Stimulated activated CD4-positive, alpha-beta T cell treated with anti-CD3 and anti-CD28 coated beads, Interleukin-1b, Interleukin-23, amount 100 ng/mL, for 1 hour (primary cell): ENCODE measurements at places on chromosomes 5 and 9.

DNA sequence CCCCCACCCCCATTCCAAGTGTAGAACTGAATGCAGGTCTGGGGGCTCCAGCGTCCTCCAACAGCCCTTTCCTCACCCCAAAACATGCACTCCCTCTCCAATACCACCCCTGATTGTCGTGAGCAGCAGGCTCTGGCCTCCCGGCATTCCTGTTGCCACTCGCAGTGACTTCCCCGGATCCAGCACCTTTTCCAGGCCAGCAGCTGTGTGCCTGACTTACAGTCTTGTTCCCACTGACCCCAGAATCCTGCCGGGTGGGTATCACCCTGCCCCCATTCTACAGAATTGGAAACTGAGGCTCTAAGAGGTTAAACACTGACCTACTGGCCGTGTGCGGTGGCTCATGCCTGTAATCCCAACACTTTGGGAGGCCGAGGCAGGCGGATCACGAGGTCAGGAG lies 127.2 kb downstream of the OLFM1 start:
- no peak for DNase-seq

GRCh38 chr9:33230756-33231622 lies 9.0 kb upstream of the SPINK4 start:
- DNase-seq = no peak

GRCh38 chr9:111674319-111674718 lies 12.9 kb downstream of the GNG10 start:
- DNase-seq = no peak

DNA sequence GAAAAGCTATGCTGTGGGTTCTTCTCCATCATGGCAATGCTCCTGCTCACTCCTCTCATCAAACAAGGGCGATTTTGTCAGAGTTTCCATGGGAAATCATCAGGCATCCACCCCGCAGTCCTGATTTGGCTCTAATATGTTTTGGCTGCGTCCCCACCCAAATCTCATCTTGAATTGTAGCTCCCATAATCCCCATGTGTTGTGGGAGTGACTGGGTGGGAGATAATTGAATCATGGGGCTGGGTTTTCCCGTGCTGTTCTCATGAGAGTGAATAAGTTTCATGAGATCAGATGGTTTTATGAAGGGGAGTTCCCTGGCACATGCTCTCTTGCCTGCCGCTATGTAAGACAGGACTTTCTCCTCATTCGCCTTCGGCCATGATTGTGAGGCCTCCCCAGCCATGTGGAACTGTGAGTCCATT lies 163.8 kb downstream of the GADD45G start:
- DNase-seq = no peak

DNA sequence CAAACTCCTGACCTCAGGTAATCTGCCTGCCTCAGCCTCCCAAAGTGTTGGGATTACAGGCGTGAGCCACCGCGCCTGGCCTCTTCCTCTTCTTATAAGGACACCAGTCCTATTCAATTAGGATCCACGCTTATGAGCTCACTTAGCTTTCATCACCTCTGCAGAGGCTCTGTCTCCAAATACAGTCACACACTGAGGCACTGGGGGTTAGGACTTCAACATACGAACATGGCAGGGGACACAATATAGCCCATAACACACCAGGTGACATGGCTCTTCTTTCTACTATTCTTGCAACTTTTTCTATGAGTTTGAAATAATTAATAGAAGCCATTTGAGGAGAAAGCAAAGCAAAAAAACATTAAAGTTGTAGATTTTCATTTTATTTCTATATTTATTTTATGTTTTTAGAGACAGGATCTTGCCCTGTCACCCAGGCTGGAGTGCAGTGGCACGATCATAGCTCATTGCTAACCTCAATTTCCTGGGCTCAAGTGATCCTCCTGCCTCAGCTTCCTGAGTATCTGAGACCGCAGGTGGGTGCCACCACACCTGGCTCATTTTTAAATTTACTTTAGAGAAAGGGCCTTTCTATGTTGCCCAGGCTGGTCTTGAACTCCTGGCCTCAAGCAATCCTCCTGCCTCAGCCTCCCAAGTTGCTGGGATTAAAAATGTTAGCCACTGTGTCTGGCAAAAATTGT lies 6.0 kb upstream of the PRRT1B start:
- DNase-seq = no peak

GRCh38 chr9:72150661-72151060 lies 1.4 kb downstream of the GDA start:
- DNase-seq = no peak

- no peak for DNase-seq
Measured at GRCh38 chr9:94676446-94677131, 37.3 kb upstream of the FBP1 start.

GRCh38 chr9:116058421-116058820 lies 95.2 kb upstream of the PAPPA start:
- no peak for DNase-seq

GRCh38 chr9:35042891-35043545 lies 29.4 kb downstream of the VCP start:
- DNase-seq = no peak

GRCh38 chr5:114249823-114250222 lies 112.0 kb upstream of the KCNN2 start:
- no peak for DNase-seq

- no peak for DNase-seq
Measured at GRCh38 chr5:73887688-73888087, 261.7 kb downstream of the ARHGEF28 start.

- DNase-seq = no peak
Measured at GRCh38 chr5:142587354-142587965, 98.4 kb downstream of the FGF1 start.

GRCh38 chr9:71806901-71807307 lies 38.6 kb upstream of the CEMIP2 start:
- DNase-seq = peak; percentile 23
